ENCODE measurements at places on chromosomes 5 and 9.

GRCh38 chr5:1122511-1123294, 10.8 kb upstream of the SLC12A7 start:
- DNase-seq = no peak

- DNase-seq = no peak
These were observed 44.6 kb upstream of the ALDH1A1 start for GRCh38 chr9:72997387-72997995.

- no peak for DNase-seq
These were observed 309.3 kb downstream of the KIAA0825 start for GRCh38 chr5:94309141-94309540.

- no peak for DNase-seq
These were observed 115.8 kb upstream of the MAP3K1 start for GRCh38 chr5:56699538-56699937.

- no peak for DNase-seq
These were observed 38.5 kb upstream of the FAM81B start for GRCh38 chr5:95352691-95353090.

- DNase-seq = no peak
These were observed 203.6 kb upstream of the GRAMD2B start for GRCh38 chr5:126219616-126220015.

DNA sequence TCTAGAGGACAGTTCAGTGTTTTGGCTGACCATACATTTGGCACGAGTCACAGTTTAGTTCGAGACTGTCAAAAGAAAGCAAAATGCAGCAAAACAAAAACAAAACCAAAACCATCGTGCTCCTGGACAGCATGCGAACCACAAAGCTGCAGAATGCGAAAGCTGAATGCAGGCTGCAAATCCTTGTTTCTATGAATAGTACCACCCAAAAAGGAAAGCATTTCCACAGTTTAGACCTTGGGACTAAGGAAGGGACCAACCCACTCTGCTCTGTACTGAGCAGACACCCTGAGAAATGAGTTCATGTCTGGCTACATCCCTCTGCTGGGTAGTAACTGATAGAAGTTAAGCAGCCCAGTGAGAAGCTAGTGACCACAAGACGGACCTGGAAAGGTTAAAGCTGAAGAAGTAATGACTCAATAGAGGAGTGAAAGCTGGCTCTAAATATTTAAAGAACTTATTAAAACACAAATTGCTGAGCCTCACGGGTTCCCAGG, 3.9 kb downstream of the GCNT4 start:
- no peak for DNase-seq

DNA sequence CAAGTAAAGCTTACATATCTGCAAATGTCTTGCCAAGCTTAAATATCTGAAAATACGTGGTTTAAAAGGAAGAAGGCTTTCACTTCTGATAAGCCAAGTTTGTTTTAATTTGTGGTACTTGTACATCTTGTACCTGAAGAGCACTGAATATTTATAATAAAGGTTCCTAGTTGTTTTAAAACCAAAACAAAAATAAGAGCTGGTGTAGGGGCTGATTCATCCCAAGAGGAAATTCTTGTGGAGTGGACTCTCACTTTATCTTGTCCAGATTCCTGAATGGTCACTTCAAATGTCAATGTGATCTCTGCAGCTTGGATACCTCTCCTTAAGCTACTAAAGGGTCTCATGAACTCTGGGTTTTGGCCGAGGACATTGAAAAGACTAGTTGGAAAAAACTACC, 29.5 kb downstream of the MAMDC2 start:
- DNase-seq = no peak

DNA sequence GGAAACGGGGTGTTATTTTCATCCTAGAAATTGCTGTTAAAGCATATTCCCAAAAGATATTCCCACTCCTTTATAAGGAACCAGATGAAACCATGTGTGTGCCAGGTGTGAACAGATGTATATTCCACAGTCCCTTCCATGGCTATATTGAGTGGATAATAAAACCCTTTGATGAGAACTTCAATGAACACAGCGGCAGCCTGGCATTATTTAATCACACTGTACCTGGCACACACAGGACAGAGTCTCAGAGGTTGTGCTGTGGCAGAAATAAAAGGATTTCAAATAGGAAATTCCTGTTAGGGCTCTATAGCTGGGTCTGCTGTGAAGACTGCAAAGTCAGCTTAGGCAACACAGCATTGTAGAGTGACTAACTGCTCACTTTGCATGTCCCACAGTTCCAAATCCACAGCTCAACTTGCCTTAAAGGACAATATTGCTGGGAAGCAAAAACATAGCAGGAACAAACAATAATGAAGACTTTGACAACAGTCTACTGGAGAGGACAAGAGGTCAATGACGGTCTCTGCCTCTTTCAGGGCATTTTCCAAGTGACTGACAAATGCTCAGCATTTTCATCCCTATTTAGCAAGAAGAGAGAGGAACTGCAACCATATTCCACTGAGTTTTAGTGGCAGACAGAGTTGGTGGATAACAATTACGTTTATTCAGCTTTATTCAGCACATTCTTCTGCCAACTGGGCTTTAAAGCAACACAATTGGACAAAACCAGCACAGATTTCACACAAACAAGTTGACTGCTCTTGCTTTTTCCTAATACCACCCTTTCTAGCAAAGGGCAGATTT, 255.7 kb upstream of the RGMB start:
- no peak for DNase-seq

- DNase-seq = no peak
These were observed 38.6 kb downstream of the GRAMD2B start for GRCh38 chr5:126461838-126462237.

DNA sequence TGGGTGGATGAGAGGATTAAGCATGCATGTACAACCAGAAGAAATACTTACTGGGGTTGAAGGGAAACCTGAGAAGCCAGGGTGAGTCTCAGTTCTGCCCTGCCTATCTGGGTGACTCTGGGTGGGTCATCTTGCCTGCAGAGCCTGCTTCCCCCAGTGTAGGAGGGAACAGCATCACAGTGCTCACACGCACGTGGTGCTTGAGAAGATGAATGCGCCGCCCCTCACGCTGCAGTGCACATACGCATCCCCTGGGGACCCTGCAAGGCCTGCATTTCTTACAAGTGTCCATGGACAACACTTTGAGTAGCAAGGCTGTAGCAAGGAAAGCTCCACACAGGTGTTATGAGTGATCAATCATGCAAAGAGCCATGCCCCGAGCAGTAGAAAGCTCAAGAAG, 18.7 kb upstream of the GABBR2 start:
- no peak for DNase-seq

GRCh38 chr5:58197875-58198274, 262.0 kb downstream of the PLK2 start:
- no peak for DNase-seq

GRCh38 chr5:169914766-169915165, 65.5 kb downstream of the INSYN2B start:
- no peak for DNase-seq

DNA sequence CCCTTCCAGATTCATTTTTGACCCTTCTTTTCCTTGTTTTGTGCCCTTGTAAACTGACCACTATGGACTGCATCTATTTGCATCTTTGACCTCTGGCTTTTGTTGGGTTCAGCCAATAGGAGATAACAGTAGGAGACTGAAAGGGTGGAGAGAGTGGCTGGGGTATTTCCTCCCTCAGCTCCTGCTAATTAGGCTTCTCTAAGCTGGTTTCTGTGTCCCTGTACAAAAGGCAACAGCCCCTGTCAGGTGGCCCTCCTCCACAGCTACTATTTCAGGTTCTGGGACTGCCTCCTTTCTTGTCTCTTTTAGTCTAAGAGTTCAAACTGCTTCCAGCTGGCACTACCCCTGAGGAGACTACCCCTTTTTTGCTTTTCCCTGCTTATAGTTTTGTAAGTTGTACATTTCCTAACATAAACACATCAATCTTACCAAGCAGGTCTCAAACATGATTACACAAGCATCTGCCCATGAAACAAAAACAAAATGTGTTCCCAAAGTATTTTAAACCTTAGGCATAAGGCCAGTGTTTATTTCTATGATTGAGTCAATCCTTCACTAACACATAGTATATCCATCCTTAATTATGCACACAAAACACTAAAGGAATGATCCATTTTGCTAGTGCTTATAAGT, 262.0 kb upstream of the TRPM3 start:
- DNase-seq = no peak

DNA sequence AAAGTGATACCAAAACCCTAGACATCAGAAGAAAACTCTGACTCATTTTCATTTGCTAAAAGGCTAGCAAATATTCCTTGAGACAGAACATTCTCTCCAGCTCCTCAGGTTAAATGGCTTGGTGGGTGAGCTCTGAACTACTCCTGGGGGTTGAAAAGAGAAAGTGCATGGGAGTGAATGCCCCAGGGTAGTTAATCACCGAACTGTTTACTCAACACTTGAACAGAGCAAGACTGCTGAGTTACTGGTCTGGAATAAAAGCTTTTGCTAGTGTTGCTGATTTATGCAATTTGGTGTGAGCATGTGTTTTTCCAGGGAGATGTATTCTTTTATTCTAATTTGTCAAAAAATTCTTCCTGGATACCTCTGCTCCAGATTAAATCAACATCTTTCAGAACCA, 88.3 kb upstream of the PRDM9 start:
- peak; percentile 48 for DNase-seq

- DNase-seq = no peak
These were observed 27.1 kb upstream of the PRR16 start for GRCh38 chr5:120436996-120437395.

DNA sequence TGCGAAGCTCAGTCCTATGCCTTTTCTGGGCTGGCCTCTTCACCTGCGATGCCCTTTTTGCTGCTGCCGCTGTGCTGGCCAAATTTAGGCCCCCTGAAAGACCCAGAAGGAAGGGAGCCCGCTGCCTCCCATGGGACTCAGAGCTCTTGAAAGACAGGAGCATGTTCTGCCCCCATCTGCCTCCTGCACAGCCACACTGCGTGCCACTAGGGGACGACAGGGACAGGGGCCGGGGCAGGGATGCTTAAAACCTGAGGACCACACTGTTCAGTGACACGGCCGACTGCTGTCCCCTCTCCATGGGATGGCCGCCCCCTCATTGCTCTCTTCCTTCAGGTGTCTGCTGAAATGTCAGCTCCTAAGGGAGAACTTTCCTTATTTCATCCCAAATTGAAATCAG, 132.4 kb downstream of the ADAMTS2 start:
- DNase-seq = peak; percentile 4

DNA sequence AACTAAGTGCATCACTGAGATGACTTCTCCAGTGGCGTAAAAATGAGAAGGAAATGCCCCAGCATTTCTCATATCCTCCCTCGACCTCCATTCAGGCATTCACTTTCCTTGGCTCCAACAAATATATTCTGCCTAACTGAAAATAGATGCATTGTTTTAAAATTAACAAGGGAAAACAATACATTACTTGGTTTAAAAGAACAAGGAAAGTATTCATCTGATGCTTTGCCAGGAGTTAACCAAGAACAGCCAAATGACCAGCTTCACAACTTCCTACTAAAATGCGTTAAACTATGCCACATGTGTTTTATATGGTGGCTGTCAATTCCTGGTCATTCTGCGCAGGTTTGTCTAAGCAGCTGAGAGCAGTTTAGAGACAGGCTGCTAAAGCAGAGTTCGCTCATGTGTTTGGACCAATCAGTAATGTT, 121.4 kb downstream of the GNAQ start:
- no peak for DNase-seq

- no peak for DNase-seq
These were observed 90.5 kb upstream of the RETREG1 start for GRCh38 chr5:16707168-16707868.

GRCh38 chr5:7925961-7926695, 57.2 kb downstream of the MTRR start:
- no peak for DNase-seq

GRCh38 chr5:157216391-157217142, 35.9 kb downstream of the ITK start:
- DNase-seq = no peak

DNA sequence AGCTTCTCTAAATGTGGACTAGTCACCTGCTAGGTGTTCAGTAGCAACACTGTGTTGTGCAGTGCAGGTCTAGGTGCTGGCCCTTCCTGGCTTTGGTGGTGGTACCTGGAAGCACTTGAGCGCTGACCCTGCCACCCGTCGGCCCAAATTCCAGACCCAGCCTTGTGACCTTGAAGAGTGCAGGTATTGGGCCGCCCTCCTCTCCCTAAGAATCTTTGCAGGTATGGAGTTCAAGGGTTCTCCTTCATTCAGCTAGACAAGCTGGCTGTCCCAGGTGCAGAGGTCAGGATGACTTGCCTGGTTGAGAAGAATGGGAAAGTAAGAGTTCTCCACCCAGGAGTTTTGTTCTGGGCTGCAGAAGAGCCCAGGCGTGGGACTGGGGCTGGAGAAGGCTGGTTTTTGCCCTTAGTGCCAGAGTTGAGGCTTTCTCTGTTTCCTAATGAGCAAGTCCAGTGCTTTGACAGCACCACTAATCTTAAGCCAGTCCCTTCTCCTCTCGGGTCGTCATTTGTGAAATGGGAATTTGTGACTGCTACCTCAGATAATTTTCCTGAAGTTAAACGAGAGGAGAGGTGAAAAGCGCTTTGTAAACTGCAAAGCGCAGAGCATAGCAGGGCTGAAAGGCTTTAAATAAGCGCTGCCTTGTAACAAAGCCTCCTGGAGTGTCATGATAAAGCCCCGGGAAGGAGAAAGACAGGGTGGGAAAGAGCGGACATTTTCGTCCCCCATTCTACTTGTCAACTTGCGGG, 4.0 kb downstream of the FOXE1 start:
- no peak for DNase-seq

- no peak for DNase-seq
These were observed 256.0 kb downstream of the DOCK8 start for GRCh38 chr9:470552-471194.

GRCh38 chr5:79183011-79183410, 52.9 kb upstream of the JMY start:
- no peak for DNase-seq

GRCh38 chr5:5085381-5085780, 54.7 kb upstream of the ADAMTS16 start:
- DNase-seq = no peak

DNA sequence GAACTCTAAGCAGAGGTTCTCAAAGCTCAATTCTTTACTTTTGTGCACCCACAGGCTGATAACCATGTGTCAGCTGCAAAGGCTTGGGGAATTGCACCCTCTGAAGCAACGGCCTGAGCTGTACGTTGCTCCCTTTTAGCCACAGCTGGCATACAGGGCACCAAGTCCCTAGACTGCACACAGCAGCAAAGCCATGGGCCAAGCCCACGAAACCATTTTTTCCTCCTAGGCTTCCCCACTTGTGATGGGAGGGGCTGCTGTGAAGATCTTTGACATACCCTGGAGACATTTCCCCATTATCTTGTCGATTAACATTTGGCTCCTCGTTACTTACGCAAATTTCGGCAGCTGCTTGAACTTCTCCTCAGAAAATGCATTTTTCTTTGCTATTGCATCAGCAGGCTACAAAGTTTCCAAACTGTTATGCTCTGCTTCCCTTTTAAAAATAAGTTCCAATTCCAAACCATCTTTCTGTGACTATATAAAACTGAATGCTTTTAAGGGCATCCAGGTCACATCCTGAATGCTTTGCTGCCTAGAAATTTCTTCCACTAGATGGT, 23.0 kb downstream of the KIAA0825 start:
- no peak for DNase-seq

GRCh38 chr5:178208540-178209227, 4.4 kb downstream of the HNRNPAB start:
- no peak for DNase-seq

- peak; percentile 38 for DNase-seq
These were observed 127.5 kb downstream of the RFK start for GRCh38 chr9:76266649-76267283.

GRCh38 chr5:72129725-72130124, 22.4 kb downstream of the MAP1B start:
- DNase-seq = no peak

Data from HAP-1 (cell line).